ENCODE measurements at places on chromosomes 13 and 19.

- DNase-seq: no peak
Observed at GRCh38 chr19:5079071-5079774, 110.3 kb downstream of the KDM4B start.

DNA sequence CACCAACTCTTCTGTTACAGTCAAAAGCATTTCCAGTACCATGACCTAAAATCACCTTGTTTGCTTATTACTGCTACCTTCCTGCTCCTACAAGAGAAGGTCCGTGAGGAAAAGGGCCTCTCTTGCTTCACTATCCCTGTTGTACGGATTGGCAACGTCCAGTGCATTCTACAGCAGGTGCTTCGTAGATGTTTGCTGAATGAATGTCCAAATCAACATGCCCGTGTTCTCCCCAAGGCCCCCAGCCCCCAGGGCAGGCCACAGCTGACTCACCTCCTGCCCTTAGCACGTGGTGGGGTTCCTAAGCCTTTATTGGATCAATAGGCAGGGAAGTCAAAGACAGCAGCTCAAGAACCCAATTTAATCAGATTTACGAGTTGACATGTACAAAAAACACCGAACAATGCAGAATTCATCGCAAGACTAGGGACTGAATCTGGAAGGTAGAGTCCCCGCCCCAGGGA lies 5.5 kb upstream of the NAPA start:
- no peak for DNase-seq

DNA sequence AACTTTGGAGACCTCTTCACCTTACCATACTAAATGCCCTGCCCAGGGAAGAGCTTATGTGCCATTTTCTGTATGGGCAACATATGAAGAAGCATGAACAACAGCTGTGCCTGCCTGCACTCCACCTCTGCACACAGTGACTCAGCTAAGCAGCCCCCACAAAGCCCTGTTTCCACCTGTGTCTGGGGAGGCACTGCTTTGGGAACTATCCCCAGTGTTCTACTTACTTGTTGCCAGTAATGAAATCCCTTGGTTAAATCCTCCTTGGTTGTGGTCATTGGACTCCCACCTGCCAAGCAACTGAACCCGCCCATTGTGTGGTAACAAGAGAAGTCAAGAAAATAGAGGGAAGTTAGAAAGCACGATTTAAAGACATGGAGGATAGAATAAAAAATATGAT lies 84.6 kb downstream of the NALCN start:
- DNase-seq: no peak

- no peak for DNase-seq
Observed at GRCh38 chr19:19354932-19355331, 34.3 kb downstream of the MAU2 start.

- no peak for DNase-seq
Observed at GRCh38 chr19:38502410-38503076, 69.1 kb downstream of the RYR1 start.

GRCh38 chr13:98658131-98658530 lies 81.2 kb upstream of the STK24 start:
- DNase-seq: no peak

DNA sequence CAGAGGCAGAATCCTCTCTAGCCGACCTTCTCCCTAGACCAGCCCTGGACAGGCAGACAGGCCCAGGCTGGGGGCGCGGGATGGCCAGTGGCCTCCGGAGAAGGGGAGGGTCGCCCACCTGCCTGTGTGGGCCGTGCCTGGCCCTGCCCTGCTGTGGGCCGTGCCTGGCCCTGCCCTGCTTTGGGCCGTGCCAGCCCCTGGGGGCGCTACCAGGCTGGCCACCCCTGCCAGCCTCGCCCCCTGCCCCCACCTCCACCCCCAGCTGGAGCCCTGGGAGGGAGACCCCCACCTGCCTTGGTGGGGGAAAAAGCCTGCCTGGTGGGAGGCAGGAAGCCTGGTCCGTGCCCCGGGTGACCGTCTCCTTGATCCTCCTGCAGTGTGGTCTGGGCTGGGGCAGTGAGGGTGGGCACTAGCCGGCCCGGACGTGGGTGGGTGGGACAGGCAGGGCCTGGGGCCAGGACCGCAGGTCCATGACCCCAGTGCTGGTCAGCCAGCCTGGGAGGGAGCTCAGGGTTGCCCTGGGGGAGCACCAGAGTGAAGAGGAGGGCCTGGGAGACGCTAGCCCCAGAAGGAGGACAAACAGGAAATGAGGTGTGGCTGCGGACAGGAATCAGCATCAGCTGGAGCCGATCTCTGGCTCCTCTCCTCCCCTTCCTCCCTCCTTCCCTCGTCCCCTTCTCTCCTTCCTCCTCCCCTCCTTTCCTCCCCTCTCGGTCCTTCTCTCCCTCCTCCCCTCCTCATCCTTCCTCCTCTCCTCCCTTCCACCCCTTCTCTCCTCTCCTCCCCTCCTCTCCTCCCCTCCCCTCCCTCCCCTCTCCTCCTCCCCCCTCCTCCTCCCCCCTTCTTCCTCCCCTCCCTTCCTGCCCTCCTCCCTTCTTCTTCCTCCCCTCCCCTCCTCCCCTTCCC lies 5.1 kb upstream of the MKNK2 start:
- no peak for DNase-seq

GRCh38 chr19:3969435-3970312 lies 1.2 kb downstream of the DAPK3 start:
- DNase-seq: no peak

- peak; percentile 21 for DNase-seq
Observed at GRCh38 chr13:52127783-52128702, 830 bp downstream of the NEK5 start.

- no peak for DNase-seq
Observed at GRCh38 chr13:24288870-24289269, 20.5 kb upstream of the C1QTNF9 start.

DNA sequence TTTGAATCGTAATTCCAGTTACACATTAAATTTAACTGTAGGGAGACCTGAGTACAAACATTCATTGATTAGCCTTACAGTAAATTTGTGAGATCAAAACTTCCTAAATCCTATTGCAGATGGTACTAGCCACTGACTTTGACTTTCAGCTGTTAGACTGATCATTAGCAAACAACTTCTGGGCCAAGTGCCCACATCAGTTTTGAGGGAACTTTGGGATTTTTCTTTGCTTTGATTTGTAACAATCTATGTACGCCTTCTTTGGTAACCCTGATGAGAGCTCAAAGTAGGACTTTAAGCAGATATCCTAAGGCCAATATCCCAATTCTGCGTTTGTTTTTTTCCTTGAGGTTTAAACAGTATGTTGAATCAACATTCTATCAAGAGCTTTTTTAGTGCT lies 131.5 kb downstream of the DLEU7 start:
- no peak for DNase-seq

DNA sequence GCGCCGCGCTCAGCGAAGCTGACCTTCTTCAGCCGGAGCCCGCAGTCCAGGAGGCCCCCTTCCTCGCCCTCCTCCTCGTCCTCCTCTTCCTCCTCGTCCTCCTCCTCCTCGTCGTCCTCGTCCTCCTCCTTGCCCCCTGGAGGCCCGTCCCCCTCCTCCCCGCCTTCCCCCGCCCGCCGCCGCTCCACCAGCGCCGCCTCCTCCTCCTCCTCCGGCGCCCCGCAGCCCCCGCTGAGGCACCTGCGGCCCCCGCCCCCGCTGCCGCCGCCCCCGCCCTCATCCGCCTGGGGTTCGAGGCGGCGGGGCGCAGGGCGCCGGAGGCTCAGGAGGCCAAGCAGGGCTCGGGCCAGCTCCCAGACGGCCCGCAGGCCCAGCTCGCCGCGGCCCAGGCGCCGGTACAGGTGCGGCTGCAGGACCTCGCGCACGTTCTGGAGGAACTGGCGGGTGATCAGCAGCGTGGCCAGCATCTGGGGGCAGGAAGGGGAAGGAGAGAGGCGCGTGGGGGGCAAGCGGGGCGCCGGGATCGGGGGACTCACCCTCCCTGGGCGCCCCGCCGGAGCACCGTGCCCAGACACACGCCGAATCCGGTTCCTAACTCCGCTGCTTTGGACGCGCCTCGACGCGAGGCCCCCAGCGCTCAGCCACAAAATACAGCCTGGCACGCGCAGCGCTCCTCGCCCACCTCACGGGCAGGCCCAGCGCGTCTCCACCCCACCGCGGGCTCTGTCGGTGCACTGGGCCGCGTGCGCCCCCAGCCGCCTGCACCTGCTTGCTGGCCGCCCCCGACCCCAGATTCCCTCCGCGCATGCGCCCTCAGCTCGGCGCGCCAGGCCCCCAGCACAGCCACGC lies 5.9 kb downstream of the ANO8 start:
- no peak for DNase-seq

DNA sequence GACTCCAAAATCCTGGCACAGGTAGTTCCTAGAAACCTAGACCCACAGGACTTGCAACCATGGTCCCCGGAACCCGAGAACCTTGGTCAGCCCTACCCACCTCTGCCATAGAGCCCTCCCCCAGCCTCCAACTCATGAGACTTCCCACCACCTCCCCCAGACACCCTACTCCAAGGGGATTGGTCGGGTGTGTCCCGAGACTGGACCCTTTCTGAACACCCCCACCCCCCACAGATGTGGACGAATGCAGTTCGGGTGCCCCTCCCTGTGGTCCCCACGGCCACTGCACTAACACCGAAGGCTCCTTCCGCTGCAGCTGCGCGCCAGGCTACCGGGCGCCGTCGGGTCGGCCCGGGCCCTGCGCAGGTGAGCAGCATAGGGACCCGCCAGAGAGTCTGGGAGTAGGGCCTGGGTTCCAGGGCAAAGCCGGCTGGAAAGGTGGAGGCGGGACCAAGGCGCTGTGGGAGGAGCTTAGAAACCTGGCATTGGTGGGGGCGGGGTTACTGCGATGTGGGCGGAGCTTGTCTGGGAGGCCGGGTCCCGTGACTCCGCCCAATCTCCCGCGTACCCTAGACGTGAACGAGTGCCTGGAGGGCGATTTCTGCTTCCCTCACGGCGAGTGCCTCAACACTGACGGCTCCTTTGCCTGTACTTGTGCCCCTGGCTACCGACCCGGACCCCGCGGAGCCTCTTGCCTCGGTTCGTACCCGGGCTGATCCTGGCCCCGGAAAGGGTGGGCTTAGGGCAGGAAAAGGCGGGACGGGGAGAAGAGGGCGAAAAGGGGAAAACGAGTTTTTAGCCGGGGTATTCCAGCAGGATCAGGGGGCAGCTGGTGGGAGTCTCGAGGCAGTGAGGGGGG lies 11.9 kb downstream of the LTBP4 start:
- peak; percentile 63 for DNase-seq

DNA sequence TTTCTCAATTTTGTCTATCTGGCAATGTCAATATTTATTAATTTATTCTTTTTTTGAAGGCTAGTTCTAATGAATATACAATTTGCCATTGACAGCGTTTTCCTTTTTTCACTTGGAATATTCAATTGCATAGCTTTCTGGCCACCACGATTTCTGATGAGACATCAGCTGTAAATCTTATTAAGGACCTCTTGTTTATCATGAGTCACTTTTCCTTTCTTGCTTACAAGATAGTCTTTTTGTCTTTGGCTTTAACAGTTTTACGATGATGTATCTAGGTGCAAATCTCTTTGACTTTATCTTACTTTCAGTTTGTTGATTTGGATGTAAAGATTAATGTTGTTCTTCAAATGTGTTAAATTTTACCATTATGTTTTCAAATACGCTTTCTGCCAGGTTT lies 991.6 kb upstream of the SLC10A2 start:
- DNase-seq: no peak

DNA sequence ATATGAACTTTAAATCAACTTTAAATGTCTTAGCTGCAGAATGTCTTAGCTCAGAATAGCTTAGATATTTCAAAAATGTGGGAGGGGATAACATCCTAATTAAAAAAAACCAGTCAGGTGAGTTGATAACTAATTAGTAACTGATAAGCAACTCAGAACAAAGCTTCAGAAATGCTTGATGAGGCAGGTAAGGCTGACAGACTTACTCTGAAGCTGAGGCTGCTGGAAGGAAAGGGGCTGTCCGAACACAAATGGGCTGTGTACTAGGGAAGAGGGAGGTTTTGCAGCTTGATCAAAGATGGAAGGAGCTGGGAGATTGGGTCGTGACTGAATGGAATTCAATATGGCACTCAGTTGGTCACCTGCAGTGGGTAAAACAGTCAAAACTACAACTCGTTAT lies 91.2 kb upstream of the FBXL3 start:
- DNase-seq: no peak

DNA sequence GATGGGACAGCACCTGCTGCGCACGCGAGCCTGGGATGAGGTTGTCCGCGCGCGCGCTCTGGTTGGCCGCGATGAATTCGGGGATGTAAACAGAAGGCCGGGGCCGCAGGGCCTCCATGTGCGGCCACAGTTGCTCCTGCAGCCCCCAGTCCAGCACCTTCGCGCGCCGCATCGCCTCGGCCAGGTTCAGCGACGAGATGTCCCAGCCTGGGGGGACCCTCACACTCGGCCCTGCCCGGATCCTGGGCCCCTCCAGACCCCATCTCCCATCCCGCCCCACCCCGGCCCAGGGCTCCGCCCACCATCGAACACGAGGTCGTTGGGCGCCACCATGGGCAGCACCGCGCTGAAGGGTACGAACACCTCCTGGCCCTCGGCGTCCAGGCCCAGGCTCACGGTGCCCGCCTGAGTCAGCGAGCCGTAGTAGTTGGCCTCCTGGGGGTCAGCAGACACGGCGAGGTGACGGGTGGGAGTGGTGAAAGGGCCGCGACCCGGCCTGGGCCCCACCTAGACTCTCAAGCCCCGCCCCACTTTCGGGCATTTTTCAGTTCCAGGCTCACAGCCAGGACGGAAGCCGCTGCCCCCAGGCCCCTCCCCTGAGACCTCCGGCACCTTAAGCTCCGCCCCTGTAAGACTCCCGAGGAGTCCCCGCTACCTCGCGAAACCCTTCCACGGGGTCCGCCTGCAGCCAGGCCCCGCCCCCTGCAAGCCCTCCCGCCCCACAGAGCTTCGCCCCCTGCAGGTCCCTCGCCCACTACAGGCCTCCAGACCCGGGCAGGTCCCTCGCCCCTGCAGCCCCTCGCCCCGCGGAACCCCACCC lies 1.1 kb downstream of the ISYNA1 start:
- peak; percentile 63 for DNase-seq

DNA sequence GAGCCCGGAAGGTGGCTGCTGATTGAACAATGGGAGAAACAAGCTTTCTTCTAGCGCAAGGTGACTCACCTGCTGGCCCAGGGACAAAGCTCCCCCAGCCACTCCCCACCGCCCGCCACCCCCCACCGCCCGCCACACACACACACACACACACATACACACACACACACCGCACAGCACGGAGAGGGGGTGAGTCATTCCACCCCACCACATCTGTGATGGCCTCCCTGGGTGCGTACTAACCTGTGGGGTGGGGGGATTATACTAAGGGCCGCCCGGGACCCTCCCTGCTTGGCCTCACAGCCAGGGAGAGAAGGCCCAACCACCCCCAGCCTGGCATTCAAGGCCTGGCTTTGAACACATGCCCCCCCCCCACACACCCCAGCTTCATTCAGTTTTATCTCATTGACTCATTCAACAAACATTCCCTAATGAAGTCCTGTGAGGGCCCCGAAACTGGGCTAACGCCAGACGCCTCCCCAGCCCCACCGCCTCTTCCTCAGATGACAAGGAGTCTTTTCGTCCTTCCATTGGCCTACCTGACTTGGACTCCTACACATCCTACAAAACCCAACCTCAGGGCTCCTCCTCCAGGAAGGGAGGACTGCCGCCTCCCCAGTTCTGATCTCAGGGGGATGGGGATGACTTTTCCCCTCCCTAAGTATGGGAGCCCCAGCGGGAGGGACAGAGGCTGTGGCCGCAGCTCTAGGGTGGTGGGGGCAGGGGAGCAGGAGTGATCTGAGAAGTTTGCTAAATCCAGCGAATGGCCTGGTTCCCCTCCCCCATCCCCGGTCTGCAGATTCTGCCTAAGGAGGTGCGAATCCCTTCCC lies 5.8 kb upstream of the ONECUT3 start:
- DNase-seq: no peak

All from stimulated activated CD8-positive, alpha-beta memory T cell treated with anti-CD3 and anti-CD28 coated beads, Interleukin-7, amount 100 ng/mL, for 24 hours (primary cell).